NCI-H2081 (cell line): ENCODE measurements at places on chromosomes 5 and 9.

DNA sequence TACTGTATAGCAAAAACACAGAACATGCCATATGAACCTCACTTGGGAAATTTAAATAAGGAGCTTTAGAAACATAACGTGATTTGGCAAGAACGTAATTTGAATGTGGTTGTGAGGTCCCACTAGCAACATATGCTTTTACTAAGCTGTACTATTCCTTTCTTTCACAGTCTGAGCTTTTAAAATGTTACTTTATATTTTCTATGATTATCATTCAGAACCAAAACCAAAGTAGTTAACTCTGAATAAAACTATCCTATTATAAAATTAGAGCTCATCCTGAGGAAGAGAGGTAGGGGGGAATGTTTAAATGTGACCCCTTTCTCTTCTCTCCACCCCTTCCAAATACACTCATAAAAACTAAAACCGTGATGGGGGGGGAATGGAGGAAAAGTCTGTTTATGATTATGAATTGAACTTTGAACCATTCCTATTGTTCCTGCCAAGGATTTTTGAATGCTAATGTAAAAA lies 435.7 kb downstream of the NFIB start:
- no peak for DNase-seq

DNA sequence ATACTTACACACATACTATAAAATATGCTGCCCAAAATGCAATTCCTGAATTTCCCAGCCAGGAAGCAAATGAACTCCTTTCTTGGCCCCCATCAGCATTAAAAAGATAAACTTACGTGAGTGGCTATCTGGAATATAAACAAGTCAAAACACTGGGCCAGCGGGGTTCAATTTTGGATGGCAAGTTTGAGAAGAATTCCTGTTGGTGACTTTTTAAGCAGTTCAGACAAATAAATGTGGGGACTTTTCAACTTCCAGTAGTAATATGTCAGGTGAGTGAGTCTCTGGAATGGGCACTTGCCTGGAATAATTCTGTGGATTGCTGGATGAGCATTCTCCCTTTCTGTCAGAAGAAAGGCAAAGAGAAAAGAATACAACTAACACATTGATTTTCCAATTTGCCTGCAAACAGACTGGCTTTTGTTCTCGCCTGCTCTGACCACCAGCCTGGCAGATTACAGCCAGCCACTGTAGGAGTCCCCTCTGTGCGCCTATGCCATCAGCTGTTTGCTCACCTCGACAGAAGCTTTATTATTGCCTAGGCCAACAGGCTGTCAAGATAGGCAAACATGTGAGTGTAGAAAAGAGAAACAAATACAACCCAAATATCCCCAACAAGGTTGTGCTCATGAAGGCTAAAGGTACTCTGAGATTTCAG lies 78.6 kb downstream of the MRPS27 start:
- DNase-seq: peak; percentile 33

GRCh38 chr5:122673343-122673742 lies 101.5 kb upstream of the SNX2 start:
- no peak for DNase-seq

GRCh38 chr5:16464664-16465543 lies 696 bp downstream of the ZNF622 start:
- DNase-seq: no peak

DNA sequence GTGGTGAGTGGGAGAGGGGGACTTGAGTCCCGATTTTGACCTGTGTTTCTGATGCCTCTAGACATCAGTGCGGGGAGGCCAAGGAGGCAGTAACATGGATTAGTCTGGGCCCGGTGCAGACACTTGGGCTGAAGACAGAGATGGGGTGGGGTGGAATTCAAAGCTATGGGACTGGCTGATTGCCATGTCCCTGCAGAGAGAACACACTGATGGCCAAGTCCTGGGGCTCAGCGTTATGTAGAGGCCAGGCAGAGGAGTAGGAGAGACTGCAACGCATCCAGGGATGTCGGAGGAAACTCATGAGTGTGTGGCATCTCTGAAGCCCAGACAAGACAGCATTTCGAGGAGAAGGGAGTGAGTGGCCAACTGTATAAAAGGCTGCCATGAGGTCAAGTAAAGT lies 30.1 kb downstream of the PSD2 start:
- DNase-seq: no peak

- DNase-seq: no peak
These were observed 36.5 kb upstream of the IQGAP2 start for GRCh38 chr5:76366596-76366995.

GRCh38 chr5:119582987-119583386 lies 46.4 kb upstream of the FAM170A start:
- no peak for DNase-seq

DNA sequence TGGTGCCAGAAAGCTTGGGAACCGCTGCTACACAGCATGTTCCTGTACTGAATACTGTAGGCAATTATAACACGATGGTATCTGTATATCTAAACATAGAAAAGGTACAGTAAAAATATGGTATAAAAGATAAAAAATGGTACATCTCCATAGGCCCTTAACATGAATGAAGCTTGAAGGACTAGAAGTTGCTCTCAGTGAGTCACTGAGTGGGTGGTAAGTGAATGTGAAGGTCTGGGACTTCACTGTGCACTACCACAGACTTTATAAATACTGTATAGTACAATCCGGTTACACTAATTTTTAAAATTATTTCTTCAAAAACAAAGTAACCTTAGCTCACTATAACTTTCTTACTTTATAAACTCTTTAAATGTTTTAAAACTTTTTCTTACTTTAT lies 819.9 kb upstream of the GRAMD2B start:
- DNase-seq: no peak

- DNase-seq: no peak
These were observed 359.6 kb downstream of the DEPDC1B start for GRCh38 chr5:60340326-60340725.

DNA sequence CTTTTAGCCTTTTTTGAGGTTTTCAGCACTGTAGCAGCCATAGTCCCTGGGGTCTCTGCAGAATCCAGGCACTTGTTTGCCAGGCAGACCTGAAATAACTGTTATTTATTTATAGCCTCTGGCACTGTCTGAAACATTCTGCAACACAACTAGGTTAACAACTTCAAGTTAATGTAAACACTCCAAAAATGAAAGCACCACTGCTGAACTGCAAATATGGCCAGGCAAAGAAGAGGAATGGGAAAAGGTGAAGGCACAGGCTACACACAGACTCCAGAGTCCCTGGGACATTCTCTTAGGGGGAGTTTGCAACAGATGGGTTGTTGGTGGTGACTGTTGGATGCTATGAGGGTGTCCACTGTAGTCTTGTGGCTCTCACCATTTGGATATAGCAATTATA lies 369.0 kb downstream of the MAT2B start:
- no peak for DNase-seq

- DNase-seq: no peak
These were observed 21.3 kb upstream of the SLC12A2 start for GRCh38 chr5:128062172-128062746.

GRCh38 chr5:171623551-171624097 lies 162.0 kb upstream of the SMIM23 start:
- no peak for DNase-seq

- no peak for DNase-seq
These were observed 169.2 kb downstream of the SLC12A2 start for GRCh38 chr5:128252756-128253155.

DNA sequence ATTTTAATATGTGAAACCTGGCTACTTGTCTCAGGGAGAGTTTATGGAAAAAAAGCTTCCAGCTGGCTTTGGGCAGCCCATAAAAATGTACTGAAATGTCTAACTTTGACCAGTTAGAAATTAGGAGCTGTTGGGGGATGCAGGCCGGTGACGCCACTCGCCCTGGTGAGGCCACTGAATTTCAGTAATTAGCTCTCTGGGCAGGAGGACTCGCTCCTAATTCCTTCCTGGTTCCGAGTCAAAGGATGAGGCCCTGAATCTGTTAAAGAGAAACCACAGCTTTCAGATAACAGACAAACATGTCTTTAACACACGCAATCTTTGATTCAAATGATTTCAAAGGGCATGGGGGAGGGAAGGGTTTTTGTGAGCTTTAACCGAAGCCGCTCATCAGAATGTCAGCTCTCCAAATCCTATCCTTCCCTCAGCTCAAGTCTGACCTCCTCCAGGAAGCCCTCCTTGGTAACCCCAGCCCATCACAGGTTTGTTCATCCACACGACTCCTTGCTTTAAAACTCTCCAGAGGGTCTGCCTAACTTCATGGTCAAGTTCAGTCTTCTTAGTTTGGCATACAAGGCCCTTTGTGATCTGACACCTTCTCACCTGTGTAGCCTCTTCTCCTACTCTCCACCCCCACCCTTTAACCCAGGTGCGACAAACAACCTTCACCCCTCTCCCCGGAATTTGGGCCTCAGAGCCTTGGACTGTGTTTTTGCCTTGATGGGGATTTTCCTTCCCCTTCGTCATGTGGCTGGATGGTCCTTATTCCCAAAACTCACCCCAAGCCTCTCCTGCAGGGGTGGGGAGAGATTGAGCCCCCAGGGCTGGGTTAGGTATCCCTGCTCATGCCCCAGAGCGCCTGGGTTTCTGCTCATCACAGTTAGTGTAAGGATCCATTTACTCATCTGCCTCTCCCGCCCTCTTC lies 13.6 kb upstream of the PHF19 start:
- DNase-seq: no peak

- no peak for DNase-seq
These were observed 632 bp downstream of the COQ4 start for GRCh38 chr9:128323212-128323730.

GRCh38 chr5:40384782-40385390 lies 294.8 kb upstream of the PTGER4 start:
- DNase-seq: no peak

DNA sequence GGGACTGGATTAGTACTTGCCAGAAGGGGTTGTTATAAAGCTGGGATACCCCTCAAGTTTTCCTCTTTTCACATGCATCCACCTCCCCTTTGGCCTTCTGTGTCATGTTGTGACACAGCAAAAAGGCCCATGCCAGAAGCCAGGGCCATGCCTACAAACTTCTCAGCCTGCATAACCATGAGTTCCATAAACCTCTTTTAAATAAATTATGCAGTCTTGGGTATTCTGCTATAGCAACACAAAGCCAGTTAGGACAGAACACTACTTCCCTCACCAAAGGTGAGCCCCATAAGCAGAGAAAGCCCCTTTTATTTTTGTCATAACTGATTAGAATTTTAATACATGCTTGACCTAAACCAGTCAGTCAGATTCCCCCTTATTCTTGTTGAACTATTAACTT lies 801.3 kb downstream of the DNAH5 start:
- no peak for DNase-seq

DNA sequence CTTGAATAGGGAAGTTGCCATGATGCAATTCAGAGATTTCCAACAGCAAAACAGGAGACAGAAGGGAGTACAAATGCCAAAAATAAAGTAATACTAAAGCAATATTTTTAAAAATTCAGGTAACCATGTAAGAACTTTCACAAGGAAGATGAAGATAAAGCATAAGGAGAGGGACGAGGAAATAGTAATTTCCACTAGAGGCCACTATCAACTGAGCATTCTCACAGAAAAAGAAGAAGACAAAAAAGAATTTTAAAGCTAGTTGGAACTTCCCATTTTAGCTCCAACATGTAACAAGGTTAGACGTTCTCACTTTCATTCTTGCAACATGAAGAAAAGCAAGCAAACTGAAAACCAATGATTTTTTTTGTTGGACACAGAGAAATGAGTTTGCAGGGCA lies 779.9 kb upstream of the CDH6 start:
- no peak for DNase-seq

DNA sequence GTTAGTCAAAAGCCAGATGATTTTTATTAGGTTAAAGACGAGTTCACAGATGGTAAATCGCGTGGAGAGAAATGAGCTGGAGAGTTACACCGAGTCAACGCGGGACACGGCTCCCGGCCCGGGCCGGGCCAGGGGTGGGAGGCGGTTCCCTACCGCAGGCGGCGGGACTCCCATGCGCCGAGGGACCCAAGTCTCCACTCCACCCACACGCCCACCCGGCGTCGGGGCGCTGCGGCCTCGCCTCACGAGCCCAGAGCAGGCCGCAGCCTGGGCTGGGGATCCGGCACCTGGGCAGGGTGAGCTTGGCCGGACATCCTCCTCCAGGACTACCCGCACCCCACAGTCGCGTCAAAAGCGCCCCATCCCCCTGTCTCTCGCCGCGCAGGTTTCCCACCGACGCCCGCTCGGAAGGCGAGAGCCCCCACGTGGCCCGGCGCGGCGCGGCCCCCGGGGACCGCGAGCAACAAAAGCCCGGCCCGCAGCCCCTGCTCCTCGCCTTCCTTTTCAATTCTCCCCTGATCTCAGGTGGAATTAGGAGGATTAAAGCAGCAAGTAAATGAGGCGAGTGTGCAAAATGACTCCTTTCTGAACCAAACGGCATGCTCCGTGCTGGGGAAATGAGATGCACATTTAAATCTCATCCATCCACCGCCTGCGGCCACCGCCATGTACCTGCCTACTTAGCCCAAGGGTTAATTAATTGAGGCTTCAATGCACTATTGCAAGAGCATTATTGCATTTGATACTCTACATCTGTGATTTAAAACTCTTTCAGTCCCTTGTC lies 196.5 kb upstream of the TBCA start:
- no peak for DNase-seq

DNA sequence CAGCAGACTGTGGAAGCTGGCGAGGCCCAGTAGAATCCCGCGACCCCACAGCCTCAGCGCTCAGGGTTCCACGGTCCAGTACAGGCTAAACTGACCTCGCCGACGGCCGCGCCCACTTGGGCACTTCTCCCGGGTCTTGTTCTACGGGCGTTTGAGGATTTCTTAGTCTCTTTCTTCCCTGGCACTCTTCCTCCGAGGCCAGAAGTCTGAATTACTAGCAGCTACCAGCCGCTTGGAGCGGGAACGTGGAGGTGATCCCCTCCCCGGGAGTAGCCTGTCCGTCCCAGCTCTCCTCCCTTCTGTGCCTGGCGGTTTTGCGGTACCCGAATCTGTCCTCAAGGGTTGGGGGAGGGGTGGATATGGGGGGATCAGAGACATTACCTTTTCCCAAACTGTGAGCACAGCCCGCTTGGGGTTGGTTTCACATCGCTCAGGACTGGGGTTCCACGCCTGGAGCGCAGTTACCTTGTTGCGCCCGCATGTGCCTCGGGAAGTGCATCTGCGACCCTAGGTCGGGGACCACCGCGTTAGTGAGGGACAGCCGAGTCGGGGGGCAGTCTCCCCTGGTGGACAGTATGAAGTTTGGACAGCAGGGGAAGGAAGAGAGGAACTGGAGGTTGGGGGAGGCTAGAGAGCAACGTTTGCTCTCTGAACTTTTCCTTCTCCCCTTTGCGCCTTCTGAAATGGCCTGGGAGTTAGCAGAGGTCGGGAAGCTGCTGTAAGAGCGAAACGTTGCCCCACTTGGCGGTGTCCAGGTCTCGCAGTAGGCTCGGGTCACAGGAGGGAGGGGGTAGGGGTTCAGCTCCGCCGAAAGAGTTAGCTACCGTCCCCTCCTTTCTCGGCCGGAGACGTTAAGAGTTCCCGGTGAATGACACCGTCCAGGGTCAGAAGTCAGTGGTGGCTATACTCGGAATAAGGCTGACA lies 190.8 kb downstream of the MEF2C start:
- no peak for DNase-seq

DNA sequence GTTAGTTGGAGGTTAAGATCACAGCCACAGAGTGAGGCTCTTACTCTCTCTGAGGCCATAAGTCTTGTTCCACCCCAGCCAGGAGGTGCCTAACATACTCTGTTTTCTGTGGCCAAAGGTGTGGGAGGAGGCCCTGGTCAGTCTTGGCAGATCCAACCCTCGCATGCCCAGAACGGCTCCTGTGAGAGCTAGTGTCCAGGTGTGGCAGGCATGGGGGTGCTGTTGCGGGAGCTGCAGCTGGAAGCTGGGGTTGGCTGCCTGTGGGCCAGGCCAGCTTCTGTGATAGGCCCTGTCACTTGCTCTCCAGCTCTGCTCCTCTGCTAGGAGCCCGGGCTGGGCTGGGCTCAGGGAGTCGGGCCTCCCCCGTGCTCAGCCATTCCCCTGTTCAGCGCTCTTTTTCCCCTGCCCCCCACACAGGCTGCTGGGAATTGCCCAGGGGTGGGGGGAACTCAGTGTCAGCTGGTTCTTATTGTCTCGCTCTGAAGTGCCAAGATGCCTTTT lies 31.6 kb downstream of the IER5L start:
- no peak for DNase-seq
